Stimulated activated CD4-positive, alpha-beta T cell treated with anti-CD3 and anti-CD28 coated beads, Interleukin-4, amount 100 ng/mL, for 24 hours (primary cell): ENCODE measurements at places on chromosomes 11 and 22.

DNA sequence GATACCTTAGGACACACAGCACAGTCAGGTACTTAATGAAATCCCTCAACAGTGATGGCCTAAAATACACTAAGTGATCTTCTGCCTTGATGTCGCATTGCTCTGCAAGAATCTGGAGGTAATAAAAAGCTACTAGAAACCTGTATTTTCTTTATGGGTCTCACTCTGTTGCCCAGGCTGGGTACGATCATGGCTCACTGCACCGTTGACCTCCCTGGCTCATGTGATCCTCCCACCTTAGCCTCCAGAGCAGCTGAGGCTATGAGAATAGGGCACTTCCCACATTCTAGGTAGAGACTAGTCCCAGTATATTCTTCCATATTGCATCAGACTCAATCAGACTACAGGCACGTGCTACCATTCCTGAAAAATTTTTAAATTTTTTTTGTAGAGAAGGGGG is 21.7 kb downstream of the VSIG10L2 start:
- DNase-seq: no peak

DNA sequence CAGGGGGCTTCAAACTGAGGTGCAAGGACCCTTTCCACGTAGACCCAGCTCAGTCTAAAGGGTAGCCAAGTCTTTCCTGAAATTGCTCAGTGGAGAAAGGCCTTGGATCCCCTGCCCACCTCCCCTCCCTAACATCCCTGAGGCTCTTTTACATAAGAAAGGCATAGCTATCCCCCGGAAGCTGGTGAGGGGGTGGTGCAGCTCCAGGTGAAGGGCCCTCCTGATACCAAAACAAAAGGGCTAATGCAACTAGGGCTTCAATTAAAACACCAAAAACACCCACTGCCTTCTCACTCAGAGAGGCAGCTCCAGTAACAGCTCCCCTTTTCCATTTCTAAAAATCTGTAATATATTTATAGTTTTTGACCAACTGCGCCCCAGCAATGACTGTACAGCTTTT is 5.8 kb downstream of the SHANK2 start:
- no peak for DNase-seq

- DNase-seq: no peak
Observed at GRCh38 chr11:41982975-41983374, 523.5 kb upstream of the LRRC4C start.

DNA sequence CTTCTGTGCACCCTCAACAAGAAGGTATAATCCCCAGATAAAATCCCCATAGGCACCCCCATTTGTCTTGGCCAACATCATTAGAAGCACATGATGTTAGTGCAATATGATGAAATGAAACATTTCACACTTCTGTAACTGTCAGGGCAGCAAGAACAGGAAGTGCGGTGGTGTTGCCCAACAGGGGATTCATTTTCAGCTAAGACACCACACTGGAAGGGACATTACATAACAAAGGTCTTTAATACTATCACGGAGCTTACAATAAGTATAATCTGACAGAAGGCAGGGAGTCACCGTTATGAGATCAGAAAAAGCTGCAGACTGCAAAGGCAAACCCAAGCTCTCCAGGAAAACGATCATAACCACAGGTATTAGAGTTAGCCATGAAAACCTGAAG is 2.0 kb downstream of the OR52W1 start:
- no peak for DNase-seq

GRCh38 chr11:2975594-2975993 is 16.5 kb downstream of the NAP1L4 start:
- DNase-seq: peak; percentile 50
